Upper lobe of right lung (tissue), 1 donor: ENCODE measurements at places on chromosomes 3 and 15.

DNA sequence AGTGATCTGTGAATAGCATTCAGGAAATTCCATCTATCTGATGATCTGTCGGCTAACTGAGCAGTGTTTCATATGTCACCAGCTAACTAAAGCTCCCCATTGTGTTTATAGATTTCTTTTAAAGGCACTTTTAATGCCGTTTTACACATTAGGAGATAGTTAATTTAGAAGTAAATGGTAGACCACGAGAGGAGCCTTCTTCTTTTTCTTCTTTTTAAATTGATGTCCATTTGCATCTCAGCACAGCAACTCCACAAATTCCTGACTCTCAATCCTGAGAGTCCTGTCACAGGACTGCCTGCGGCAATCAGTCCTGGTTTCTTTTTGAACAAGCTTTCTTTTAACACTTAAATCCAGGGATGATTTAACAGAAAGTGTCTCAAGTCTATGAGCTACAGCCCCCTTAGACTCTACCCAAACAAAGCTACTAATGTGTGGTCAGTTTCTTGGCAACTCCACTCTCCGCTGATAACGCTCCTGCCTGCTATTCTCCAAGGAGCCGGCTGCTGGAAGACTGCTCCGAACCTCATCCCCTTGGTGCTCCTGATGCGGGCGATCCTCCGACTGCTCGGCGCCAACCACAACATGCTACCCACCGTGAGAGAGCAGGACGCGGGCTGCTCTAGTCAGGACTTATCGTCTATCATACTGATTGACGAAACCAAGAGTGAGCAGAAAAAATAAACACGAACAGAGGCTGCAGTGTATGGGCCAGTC is 421.4 kb downstream of the MECOM start:
- H3K4me1 ChIP-seq: peaks cover 34% of the 10 kb centered on the region
- H3K4me3 ChIP-seq: peak overlapping the region; percentile 42

DNA sequence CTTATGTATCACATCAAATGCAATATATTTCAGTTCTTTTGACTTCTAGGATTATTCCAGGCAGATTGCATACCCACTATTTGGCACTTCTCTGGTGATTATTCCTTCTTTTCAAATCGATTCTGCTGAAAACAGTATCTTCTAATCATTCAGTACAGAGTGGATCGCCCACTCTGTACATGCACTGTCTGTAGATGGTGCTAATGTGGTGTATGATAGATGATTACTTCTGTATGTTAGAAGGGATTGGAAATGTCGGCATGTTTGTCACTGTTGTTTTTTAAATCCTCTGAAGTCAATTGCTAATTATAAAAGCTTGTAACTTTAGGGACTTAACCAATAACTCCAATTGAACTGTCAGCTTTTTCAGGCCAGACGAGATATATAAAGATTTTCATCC is 642.5 kb downstream of the GRM7 start:
- DNase-seq: no peak
- no peak overlapping the region for H3K4me3 ChIP-seq
- peaks cover 8% of the 10 kb centered on the region for H3K4me1 ChIP-seq

DNA sequence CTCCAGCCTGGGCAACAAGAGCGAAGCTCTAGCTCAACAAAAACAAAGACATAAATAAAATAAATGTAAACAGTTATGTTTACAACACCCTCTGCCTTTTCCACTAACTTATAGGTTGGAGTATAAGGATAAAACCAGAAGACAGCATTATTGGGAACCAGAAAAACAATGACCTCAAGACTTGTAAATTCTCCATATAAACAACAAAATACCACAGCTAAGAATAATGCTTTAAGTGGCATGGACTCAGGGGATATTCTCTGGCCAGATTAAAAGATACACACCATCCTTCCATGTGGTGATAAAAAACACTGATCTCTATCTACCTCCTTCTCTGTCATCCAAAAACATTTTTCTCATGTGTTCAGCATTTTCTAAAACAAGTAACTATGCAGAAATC is 500.6 kb downstream of the MAGI1 start:
- no peaks in the 10 kb centered on the region for H3K27me3 ChIP-seq
- no peak for DNase-seq
- no peak overlapping the region for H3K4me3 ChIP-seq
- no peaks in the 10 kb centered on the region for H3K36me3 ChIP-seq

DNA sequence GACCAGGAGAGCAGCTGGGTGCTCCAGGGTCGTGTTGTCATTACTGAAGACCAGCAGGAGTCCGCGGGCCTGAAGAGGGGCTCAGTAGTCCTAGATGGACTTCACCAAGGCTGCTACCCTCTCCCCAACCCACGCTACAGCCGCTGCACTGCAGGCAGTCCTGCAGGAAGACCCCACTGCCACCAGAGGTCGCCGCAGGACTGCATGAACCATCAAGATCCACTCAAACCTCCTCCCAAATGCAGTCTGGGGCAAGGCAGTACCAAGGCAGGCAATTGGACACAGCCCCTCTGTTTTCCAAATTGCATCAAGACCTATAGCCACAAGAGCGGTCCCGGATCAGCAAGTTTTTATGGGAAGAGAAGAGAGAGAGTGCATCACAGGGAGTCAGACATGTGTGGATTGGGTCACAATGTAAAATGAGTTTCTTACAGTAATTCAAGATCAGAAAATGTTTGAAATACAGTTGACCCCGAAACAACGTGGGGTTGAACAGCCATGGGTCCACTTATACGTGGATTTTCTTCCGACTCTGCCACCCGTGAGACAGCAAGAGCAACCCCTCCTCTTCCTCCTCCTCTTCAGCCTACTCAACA is 46.7 kb downstream of the DZIP1L start:
- H3K4me1 ChIP-seq: no peaks in the 10 kb centered on the region
- no peak overlapping the region for H3K4me3 ChIP-seq
- peak; percentile 88 for DNase-seq

DNA sequence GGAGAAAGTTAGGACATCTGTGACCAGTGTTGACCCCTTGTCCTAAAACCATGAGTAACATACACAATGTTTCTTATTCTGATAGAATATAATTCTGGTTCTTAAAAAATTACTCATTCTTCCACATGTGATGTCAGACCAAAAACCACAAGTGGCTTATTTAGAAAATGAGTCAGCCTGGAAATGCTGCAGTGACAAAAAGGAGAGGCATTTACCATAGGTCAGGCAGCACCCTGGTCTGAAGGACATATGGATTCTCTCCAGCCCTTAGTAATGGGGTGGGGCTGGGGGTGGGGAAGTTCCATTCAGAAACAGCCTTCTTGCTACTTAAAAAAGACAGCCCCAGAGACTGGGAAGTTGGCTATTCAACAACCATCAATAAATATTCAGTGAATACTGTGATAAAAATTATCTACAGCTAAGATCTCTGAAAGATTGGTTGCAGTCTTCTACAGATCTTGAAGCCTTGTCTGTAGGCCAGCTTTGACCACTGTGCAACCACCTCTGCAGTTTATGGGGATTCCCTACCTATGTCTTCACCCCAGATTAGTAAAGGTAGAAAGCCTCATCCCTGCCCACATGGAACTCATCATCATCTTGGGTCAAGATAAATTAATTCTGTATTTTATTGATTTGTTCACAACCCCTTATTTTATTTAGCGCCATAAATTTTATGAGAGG is 34.9 kb upstream of the TIMP4 start:
- DNase-seq: no peak
- no peaks in the 10 kb centered on the region for H3K36me3 ChIP-seq
- peaks cover 8% of the 10 kb centered on the region for H3K4me1 ChIP-seq
- H3K27ac ChIP-seq: peak overlapping the region; percentile 32
- H3K4me3 ChIP-seq: no peak overlapping the region

DNA sequence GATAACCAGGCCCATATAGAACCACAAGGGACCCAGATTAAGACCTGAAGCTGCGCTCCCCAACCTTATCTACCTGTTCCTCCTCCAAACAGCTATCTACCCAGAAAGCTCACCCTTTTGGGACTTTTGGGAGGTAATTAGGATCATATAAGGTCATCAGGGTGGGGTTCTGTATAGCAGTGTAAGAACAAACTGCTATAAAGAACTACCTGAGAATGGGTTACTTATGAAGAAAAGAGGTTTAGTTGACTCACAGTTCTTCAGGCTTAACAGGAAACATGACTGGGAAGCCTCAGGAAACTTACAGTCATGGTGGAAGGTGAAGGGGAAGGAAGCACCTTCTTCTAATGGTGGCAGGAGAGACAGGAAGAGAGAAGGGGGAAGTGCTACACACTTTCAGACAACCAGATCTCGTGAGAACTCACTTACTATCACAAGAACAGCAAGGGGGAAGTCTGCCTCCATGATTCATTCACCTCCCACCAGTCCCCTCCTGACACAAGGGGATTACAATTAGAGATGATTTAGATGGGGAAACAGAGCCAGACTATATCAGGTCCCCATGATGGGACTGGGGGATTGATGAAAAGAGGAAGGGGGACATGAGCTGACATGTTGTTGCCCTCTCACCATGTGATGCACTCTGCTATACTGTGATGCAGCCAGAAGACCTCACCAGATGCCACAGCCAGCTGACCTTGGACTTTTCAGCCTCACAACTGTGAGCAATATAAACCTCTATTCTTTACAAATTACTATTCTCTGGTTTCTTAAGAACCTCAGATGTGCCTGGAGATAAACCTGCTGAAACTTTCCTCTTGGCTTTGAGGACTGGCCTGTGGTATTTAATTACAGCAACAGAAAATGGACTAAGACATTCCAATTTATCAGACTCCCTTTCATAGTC is 15.3 kb upstream of the FMN1 start:
- H3K36me3 ChIP-seq: no peaks in the 10 kb centered on the region
- no peaks in the 10 kb centered on the region for H3K27me3 ChIP-seq
- H3K4me1 ChIP-seq: no peaks in the 10 kb centered on the region
- H3K27ac ChIP-seq: no peak overlapping the region

DNA sequence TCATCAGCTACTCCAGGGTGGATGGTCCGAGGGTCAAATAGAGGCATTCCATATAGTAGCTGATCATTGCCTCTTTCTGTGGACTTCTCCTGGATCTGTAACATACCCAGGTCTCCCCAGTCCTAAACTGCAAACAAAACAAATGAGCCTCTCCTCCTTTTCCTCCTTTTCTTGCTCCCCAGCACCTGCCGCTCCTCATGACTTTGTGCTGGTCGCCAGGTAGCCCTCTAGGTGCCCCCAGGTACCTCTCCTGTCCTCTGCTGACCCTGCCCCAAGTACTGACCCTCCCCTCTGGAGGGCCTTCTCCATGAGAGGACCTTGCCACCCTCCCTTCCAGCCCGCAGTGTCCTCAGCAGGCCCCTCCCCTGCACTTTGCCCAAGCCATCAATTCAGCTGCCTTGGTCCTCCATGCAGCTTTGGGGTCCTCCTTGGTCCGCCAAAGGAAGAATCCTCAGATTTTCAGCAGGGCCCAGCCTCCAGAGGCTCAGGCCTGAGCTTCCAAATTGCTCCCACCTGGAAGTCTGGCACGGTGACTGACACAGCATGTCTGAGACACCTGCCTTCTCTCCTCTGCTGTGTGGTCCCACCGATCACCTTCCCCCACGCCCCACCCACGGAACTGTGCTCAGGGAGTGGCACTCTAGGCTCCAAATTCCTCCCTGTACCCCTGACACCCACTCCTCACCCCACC is 111.0 kb downstream of the LRRK1 start:
- no peak for DNase-seq
- H3K4me1 ChIP-seq: peaks cover 15% of the 10 kb centered on the region
- peaks cover 18% of the 10 kb centered on the region for H3K36me3 ChIP-seq
- no peak overlapping the region for H3K4me3 ChIP-seq
- no peak overlapping the region for H3K27ac ChIP-seq

DNA sequence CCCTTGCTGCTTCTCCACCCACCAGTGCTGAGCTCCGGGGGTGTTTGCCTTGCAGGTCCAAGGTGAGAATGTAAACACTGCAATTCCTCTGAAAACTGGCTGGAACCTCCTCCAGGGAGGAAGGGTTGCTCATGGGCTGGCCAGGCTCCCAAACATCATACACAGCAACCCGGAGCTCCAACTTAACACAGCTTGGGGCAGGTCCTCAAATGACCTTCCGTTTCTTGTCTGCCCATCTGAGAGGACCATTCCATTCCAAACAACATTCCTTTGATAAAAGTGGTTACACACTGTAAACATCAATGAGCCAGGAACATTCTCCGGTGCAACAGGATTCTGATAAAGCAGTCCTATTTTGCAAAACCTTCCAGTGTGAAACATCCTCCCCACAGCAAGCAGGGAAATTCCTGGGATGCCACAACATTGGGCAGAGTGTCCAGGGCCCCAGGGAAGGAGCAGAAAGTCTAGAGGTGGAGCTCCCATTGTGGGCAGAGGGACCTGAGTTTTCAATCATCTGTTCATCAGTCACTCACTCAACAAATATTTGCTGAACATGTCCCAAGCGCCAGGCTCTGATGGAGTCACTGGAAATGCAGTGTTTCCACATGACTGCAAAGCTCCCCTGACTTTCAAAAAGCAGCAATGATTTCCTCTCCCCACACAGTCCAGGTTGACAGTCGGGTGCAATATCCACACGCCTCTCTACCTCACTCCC is 7.3 kb upstream of the HEG1 start:
- H3K4me1 ChIP-seq: peaks cover 40% of the 10 kb centered on the region
- H3K4me3 ChIP-seq: no peak overlapping the region
- peak overlapping the region; percentile 77 for H3K27ac ChIP-seq

- peaks cover 5% of the 10 kb centered on the region for H3K36me3 ChIP-seq
- no peaks in the 10 kb centered on the region for H3K27me3 ChIP-seq
- peaks cover 19% of the 10 kb centered on the region for H3K4me1 ChIP-seq
- DNase-seq: no peak
- H3K4me3 ChIP-seq: no peak overlapping the region
- no peak overlapping the region for H3K27ac ChIP-seq
These were observed 4.8 kb downstream of the SEMA4B start for GRCh38 chr15:90205886-90206285.

DNA sequence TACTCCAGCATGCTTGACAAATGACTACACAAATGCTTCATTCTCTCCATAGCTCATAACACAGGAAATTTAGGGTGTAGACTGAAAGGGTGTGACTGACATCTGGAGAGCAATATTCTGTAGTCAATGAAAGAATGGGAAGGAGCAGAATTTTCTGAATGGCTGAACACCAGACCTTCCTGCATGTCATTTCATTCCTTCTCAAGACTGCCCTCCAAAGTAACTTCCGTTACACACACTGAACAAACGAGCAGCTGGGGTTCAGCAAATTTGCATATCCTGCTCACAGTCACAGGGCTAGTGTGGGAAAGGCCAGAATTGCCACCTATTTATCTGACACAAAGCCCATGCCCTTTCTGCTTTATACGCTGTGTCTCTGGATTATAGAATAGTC is 325.0 kb upstream of the CFAP20DC start:
- H3K27me3 ChIP-seq: no peaks in the 10 kb centered on the region
- H3K27ac ChIP-seq: no peak overlapping the region
- no peaks in the 10 kb centered on the region for H3K4me1 ChIP-seq

DNA sequence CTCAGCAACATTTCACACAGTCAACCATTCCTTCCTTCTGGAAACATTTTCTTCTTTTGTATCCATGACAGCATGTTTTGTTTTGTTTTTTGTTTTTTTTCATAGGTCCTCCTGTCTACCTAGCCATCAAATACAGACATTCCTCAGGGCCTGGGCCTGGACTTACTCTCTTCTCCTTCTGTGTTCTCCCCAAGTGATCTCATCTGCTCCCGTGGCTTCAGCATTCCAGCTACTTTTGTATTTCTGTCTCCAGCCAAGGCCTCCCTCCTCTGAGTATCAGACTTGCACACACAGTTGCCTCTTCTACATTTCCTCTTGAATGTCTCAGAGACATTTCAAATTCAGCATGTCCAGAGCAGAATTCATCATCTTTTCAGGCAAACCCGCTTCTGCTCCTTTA is 82.4 kb downstream of the HCN4 start:
- DNase-seq: no peak
- no peak overlapping the region for H3K27ac ChIP-seq
- H3K27me3 ChIP-seq: no peaks in the 10 kb centered on the region
